Lower leg skin (tissue), 4 donors: ENCODE measurements at places on chromosomes 6 and 20. TPM values are rescaled to one million over a fixed set of nuclear protein-coding genes. Genes with fewer than 3 reads are reported as not detected.

DNA sequence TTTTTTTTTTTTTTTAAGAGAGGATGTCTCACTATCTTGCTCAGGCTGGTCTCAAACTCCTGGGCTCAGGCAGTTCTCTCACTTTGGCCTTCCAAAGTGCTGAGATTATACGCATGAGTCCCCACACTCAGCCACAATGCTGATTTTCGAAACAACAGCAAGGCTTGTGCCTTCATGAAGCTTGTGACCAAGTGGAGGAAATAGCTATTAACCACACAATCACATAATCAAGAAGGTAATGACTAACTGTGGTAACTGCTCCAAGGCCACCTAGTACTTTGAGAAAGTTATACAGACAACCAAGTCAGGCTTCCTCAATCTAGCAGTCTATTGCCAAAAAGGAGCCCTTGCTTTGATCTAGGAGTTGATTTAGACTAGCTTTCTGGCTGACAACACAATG, 46.3 kb downstream of the SOD2 start:
- peak; percentile 21 for DNase-seq

GRCh38 chr6:143180826-143181225, 120.1 kb downstream of the AIG1 start:
- no peak for DNase-seq

DNA sequence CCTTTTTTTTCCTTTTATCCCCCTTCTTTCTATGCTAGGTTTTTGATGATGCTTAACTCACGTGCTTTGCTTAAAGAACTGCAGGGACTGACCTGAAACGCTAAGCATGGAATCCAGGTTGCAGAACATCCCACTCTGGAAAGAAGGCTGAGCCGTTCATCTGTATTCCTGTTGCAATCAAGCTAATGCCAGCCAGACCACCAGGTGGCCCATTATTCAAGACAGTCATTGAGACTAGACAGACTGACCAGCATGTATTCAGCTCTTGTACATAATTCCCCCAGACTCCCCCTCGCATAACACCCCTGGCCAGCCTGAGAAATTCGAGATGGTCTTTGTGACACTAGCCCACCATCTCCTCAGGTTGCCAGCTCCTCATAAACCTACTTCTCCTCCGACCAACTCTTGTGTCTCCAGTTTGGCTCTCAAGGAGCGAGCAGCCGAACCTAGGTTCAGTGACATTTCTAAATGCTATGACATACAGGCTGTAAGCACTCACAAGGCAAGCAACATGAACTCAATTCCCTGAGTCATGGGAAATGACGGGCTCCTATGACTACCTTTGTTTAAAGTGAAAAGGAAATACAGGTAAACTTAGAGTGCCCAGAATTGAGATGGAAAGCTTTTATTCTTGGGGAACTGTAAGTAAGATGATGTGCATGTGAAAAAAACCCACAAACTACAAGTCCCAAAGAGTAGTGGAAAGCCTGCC, 309.3 kb upstream of the CDYL start:
- DNase-seq = no peak

GRCh38 chr6:131867744-131868143, 59.9 kb downstream of the ENPP1 start:
- no peak for DNase-seq

DNA sequence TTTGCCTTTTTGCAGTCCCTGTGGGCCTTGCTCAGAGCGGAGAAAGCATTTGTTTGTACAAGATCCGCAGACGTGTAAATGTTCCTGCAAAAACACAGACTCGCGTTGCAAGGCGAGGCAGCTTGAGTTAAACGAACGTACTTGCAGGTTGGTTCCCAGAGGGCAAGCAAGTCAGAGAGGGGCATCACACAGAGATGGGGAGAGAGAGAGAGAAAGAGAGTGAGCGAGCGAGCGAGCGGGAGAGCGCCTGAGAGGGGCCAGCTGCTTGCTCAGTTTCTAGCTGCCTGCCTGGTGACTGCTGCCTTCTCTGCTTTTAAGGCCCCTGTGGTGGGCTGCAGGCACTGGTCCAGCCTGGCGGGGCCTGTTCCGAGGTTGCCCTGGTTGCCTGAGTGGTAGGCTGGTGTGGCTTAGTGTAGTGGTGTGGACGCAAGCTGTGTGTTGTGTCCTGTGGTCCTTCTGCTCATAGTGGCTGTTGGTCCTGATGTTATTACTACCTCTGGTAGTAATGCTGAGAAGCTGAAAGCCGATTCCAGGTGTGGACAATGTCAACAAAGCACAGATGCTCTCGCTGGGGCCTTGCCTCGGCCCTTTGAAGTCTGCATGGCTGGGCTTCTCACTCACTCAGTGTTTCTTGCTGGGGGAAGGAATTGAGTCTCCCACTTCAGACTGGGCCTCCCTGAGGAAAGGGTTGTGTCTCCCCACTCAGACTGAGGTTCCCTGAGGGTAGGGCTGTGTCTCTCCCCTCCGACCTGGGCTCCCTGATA, 12.1 kb downstream of the VEGFA start:
- DNase-seq = no peak

DNA sequence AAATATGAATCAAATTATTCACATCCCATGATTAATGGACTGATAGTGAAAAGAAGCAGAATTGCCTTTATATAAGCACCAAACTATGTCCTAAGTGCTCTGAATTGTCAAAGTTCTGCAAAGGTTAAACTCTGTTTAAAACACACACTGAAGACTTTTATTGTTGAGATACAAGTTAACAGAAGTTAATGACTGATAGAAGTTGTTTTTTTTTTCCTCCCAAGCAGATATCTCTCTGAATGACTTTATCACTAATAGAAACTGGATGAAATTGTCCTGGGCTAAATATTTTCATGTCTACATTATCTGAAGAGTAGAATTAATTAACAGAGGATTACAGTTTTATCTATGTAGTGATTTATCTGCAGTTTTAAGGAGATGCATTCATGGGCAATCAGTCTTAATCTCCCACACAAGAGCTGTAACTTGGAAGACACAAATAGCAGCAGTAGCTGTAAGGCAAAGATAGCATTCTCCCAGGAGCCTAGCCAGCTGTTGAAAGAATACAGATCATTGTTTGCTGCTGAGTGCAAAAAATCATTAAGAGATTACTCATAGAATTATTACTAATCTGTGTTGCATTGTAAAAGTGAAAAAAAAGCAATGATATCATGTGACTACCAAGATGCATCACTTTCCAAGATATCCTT, 49.9 kb downstream of the BMP5 start:
- no peak for DNase-seq

- no peak for DNase-seq
These were observed 122.1 kb upstream of the MLN start for GRCh38 chr6:33925936-33926335.

DNA sequence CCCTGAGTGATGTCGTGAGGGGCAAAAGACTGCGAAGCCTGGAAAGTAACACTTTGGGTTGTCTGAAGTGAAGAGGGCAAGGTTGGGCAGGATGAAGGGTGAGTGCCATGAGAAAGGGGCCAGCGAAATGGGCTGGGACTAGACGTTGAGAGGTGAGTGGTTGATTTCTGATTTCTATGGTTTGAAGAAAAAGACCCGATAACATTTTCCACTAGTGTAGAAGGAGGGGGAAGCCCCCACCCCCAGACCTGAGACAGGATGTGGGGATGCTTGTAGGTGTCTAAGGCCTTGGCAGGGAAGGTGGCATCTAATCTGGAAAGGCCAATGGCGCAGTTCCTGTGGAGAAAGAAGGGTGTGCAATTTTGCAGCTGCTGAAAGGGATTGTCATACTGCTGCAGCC, 25.3 kb upstream of the KIF3B start:
- no peak for DNase-seq

- DNase-seq = no peak
These were observed 906.8 kb downstream of the GRIK2 start for GRCh38 chr6:102300350-102300749.

DNA sequence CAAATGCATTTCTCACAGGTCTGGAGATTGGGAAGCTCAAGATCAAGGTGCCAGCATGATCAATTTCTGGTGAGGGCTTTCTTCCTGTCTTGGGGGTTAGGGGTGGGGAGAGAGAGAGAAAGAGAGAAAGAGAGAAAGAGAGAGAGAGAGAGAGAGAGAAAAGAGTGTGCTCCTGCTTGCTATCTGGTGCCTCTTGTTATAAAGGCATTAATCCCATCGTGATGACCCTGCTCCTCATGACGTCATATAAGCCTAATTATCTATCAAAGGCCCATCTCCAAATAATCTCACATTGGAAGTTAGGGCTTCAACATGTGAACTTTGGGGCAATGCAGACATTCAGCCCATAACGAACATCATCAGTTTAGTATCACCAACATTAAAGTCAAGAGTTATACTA, 114.8 kb downstream of the EYA4 start:
- no peak for DNase-seq

Gene GSTA3
- total RNA-seq = 15.3 TPM

DNA sequence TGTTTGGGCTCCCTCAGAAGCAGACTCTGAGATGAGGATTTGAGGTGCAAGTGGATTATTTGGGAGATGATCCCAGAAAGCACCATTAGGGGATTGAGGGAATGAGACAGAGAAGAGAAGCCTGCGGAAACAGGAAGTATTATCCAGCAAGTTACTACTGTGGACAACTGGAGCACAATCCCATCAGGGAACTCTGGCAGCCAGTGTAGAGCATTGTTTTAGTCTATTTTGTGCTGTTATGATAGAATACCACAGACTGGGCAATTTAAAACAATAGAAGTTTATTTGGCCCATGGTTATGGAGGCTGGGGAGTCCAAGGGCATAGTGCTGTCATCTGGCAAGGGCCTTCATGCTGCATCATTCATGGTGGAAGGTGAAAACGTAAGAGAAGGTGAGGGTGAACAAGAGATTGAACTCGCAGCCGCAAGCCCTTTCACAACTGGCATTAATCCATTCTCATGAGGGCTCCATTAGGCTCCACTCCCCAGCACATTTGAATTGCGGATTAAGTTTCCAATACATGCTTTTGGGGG, 43.5 kb upstream of the SLC9A8 start:
- DNase-seq = no peak

DNA sequence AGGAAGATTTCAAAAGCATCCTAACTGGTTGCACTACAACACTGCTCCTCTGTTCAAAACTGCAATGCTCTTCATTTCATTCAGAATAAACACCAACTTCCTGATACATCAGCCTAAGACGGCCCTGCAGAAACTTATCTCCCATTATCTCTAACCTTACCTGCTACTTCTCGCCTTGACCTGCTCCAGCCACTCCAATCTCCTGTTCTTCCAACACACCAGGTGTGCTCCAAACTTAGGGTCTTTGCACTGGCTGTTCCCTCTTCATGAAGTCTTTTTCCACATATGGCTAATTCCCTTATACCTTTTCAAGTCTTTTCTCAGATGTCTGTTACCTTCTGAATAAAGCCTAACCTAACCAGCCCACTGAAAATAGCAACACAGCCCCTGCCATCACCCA, 32.1 kb downstream of the PHIP start:
- no peak for DNase-seq

- DNase-seq = no peak
These were observed 42.3 kb downstream of the SLC22A23 start for GRCh38 chr6:3414327-3415081.
